AG09319 (cell line): ENCODE measurements at places on chromosomes 3 and 15.

GRCh38 chr15:55991802-55992768 is 1.3 kb downstream of the NEDD4 start:
- DNase-seq: no peak

GRCh38 chr3:89180334-89180733 is 72.9 kb downstream of the EPHA3 start:
- no peak for DNase-seq

GRCh38 chr3:99506-99905 is 97.1 kb upstream of the CHL1 start:
- no peak for DNase-seq

DNA sequence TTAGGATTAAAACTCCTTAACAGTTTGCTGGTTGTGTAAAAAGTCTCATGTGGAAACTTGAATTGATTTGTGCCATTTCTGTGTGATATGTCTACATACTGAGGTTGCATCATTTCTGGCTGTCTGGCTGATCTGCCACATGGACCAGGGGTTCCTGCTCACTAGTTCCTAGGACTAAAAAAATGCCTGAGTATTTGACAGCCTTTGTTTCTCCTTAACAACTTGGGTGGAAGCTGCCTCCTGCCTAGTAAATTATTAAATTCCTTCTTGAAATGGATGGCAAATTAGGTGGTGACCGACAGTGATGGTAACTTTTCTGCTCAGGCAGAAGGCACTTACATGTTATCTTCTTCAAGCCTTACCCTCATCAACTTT is 226.9 kb upstream of the MRPL3 start:
- DNase-seq: no peak

GRCh38 chr3:23913873-23914743 is 2.7 kb downstream of the NKIRAS1 start:
- no peak for DNase-seq

DNA sequence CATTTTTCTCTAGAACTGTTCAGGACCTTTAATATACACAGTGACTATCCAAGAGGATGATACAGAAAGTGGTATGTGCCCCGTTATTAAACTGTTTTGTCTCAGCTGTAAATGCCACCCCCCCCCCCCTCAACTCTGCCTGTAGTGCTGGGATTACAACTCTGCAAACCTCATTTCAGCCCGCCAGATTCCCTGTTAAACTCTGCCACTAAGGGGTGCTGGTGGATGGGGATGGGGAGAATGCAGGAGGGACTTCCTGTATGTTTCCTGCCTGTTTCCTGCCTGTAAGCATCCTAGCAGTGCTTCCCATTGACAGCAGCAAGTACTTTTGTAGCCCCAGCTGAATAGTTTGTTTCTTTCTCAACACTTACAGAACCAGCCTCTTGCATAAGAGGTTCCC is 301.7 kb upstream of the RORA start:
- no peak for DNase-seq

DNA sequence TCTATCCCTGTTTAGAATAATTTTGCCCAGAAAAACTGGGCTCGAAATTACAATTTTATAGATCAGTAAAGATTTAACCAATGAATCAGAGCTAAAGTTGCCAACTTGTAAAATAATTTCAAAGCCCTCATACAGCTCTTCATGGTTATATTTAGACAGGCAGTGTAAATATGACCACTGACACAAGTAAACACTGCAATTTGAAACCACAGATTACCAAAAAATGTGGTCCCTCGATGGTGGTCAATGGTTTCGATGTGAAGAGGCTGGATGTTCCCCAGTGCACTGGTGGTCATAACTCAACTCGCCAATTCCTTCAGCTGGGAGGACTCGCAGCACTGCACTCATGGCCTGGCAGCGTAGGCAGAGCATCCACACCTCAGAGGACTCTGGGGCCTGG is 28.6 kb downstream of the LRTM1 start:
- DNase-seq: no peak

- no peak for DNase-seq
Measured at GRCh38 chr3:60651799-60652198, 599.5 kb downstream of the FHIT start.
